ENCODE measurements at places on chromosomes 2 and 18. TPM values are rescaled to one million over a fixed set of nuclear protein-coding genes. Genes with fewer than 3 reads are reported as not detected.

DNA sequence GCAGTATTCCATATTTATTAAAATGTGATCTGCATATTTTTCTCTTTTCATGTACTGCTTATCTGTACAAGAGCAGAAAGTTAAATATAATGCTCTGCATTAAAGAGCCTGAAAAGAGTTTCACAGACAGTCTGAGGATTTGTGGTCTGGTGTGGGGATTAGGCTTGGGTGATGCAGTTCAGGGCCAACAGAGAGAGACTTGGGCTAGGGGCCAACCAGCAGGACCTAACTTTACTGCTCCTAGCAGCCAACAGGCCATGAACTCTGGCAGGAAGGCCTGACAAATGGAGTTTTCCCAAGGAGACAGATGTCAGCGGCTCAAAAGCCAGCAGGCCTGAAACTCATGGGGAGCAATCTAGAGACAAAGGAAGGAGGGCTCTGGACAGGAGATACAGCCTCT is 169.6 kb downstream of the LRRTM1 start:
- DNase-seq: no peak

DNA sequence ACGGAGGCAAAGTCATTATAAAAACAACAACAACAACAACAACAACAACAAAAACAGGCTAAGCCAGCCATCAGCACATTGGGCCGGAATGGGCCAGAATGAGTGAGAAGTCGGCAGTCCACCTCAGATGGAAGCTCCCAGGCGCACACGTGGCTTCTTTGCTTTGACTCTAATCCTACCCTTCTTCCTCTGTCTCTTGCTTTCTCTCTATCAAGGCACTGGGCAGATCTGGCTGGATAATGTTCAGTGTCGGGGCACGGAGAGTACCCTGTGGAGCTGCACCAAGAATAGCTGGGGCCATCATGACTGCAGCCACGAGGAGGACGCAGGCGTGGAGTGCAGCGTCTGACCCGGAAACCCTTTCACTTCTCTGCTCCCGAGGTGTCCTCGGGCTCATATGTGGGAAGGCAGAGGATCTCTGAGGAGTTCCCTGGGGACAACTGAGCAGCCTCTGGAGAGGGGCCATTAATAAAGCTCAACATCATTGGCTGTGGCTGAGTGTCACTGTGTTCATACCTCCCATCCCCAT is 52.2 kb downstream of the MARCO start:
- DNase-seq: no peak

DNA sequence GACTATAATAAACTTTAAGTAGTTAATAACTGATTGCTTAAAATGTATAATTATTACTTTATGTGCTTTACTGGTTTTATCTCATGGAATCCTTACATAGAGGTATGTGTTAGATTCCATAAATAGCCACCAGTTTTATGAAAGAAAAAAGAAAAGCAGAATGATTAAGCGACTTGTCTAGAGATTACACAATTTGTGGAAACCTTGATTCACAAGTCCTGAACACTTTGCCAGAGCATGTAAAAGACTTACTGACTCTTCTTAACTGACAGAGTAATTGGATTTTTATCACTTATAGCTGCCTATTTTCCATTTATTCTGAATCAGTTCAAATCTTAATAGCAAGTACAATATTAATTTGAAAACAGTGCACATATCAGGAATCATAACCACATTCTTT is 448.7 kb upstream of the NETO1 start:
- DNase-seq: no peak

PNKD gene
- 17.8 TPM for total RNA-seq

ABHD1 gene
- total RNA-seq: 0.39 TPM

All from activated CD4-positive, alpha-beta T cell treated with anti-CD3 and anti-CD28 coated beads for 36 hours (primary cell).